ENCODE measurements at places on chromosomes 7 and 10.
A peak's percentile ranks its signal among the peaks of the same experiment; 100 is the strongest.

DNA sequence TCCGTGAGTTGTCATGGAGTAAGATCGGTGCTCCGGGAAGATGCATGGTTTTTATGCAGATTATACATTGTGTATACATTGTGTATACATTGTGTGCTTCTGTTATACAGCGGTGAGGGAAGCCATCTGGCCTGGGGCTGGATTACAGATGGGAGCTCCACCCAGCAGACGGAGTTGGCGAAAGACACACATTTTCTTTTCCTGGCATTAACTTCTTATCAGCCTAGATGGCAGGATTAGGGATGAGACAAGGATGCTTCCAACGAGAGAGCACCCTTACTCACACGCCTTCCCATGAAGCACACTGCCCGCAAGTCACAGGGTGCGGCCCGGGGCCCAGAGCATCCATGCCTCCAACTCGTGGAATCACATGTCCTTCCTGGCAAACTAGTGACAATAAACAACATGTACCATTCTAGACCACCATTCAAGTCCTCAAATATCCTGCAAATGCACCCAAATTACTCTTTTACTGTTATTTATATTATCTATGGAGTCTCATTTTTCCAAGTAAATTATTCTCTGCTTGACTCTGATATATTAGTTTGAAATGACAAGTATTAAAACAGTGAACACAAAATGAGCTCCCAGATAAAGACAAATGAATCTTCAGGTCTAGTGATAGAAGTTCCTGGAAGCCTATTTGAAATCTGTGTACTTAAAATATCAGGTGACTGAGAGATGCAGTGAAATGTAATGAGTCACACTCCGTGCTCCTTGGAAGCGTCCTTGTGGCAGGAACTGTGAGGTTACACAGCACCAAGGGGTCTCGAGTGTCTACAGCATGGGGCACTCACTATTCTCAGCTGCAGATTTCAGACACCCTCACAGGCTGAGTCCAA is 29.8 kb upstream of the PPP2R2D start:
- no peak for DNase-seq

DNA sequence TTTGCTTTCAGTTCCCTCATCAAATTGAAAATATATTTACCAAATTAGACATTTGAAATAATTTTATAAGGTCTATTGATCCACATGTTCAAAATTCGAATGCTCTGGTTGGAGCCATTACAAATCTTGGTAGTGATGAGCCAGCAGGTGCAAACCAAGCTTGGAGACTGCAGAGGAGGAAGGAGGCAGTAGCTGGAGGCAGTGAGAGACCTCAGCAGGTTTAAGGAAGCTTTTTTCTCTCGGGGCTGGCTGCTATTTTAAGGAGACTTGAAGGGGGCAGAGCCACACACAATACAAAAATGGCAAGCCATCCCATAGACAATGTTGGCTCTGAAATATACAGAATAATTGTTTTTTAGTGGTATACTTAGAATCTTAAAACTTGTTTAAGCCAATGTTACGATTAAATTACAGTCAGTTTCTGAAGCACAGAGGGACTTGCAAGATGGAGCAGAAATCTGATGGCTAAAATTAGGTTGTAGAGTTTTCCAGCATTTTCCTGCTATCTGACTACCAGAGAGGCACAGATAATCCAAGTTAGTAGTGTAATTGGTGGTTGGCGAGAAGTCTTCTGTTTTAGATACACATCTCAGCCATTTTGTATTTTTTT is 185.8 kb downstream of the SNX10 start:
- no peak for DNase-seq

- no peak for DNase-seq
Measured at GRCh38 chr10:1476455-1476803, 260.9 kb downstream of the ADARB2 start.

DNA sequence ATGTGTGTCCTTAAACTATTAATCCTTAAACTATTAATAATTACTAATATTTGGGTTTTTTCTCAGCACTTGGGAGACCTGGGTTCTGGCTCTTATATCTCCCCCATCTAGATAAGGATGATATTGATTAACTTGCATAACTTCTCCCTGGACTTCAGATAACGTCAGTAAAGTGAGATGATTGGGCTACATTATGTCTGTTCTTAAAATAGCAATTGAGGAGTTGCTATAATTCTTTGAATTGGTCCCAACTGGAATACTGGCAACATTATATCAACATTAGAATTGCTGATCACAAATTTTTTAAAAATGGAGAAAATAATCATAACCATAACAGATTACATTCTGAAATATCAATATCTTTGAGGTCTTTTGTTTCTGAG is 1.9 kb downstream of the APBB1IP start:
- no peak for DNase-seq

DNA sequence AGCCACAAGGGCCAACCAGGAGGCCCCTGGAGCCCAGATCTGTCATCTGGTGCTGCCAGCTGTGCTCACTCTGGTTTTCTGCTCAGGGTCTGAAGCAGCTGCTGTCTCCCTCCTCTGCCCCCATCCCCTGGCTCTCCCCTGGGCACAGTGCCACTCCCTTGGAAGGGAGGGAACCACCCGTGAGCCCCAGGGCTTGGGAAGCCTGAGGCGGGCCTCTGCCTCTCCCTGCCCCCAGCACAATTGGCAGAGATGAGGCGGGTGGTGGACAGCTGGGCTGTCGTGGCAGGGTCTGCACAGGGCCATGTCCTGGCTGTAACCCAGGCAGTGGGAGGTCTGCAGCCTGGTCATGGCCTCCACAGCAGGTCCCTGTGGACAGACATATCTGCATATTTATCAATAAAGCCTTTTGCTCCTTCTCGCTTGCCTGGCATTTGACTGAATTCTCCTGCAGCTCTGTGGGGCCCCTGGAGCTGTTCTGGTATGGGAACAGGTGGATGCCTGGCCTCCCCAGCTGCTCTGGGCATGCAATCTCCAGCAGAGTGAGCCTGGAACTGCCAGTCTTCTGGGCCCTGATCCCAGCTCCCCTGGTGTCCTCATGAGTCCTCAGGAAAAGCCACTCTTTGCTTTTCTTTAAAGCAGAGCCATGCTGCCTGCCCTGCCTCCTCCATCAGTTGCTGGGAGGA is 1.6 kb upstream of the ANKRD2 start:
- no peak for DNase-seq

DNA sequence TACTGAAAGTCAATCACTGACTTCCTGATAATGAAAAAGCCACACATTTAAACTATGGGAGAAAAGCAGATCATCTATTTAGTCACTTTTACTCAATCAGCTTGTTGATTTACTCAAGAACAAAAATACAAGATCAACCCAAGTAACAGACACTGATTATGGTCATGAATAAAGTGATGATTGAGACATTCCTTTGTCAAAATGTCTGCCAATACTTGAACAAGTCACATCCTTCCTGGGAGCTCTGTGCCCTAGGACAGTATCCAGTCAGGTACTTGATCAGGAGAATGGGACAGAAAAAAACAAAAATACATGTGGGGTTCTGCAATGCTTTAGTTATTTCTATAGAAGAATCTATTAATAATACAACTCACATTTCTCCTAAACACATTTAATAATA is 150.0 kb upstream of the NEBL start:
- no peak for DNase-seq

DNA sequence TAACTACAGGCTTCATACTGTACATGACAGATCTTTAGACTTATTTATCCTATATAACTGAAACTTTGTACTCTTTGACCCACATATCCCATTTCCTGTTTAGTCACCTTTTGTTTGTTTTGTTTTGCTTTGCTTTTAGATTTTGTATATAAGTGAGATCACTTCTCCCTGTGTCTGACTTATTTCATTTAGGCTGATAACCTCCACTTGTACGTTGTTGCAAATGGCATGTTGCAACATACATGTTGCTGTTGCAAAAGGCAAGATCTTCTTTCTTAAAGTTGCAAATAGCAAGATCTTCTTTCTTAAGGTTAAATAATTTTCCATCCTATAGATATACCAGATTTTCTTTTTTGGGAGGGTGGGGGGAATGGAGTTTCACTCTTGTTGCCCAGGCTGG is 341.5 kb downstream of the OTUD1 start:
- no peak for DNase-seq

- DNase-seq = no peak
Measured at GRCh38 chr7:105127179-105127578, 113.2 kb downstream of the KMT2E start.

DNA sequence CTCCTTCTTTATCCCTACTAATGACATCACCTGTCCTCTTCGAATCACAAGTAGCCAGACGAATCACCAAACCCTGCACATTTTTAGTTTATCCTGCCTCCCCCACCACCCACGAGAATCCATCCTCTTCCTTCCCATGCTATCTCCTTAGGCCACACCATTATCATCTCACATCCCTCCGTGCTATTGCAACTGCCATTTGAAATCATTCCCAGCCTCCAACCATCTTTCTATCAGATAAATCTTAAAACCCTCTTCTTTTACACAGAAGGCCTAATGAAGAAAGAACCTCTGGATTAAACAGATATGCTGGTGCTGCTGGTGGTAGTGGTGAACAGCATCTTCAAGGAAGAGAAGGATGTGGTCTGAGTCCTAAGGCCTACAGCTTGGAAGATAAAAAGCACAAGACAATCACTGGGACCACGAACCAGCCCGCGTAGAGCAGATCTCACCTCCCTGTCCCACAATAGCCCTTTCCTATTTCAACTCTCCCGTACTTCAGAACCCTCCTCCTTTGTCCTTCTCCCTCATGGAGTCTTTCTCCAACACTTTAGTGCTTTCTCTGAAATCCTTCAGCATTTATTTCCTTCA is 403.1 kb downstream of the SFMBT2 start:
- DNase-seq = no peak

DNA sequence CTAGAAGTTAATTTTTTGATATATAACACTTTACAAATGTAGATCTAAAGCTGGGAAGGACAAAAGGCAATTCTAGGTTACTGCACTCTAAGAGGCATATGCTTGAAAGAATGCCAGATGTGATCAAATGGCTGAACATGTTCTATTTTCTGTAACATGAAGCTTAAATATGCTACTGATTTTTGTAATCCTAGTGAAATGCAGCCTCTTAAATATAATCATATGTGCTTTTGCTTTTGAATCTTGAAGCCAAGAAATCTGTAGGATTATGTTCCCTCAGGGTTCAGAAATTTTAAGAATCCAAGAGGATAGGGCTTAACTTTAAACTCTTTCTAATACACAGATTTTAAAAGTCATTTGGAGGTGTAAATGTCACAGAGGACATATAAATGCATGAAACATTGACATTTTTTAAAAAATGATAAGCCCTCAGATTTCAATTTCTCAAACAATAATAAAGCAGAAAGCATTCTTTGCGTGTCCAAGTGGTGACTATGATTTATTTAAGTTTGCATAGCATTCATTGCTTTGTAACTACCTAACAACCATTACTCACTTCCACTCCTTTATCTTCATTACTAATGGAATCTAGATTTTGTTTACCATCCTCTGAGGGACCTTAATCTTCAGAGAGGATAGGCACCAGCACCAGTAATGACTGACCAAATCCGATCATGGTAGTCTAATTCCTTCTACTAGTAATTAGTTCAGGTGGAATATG is 170.4 kb downstream of the MAGI2 start:
- DNase-seq = peak; percentile 82

DNA sequence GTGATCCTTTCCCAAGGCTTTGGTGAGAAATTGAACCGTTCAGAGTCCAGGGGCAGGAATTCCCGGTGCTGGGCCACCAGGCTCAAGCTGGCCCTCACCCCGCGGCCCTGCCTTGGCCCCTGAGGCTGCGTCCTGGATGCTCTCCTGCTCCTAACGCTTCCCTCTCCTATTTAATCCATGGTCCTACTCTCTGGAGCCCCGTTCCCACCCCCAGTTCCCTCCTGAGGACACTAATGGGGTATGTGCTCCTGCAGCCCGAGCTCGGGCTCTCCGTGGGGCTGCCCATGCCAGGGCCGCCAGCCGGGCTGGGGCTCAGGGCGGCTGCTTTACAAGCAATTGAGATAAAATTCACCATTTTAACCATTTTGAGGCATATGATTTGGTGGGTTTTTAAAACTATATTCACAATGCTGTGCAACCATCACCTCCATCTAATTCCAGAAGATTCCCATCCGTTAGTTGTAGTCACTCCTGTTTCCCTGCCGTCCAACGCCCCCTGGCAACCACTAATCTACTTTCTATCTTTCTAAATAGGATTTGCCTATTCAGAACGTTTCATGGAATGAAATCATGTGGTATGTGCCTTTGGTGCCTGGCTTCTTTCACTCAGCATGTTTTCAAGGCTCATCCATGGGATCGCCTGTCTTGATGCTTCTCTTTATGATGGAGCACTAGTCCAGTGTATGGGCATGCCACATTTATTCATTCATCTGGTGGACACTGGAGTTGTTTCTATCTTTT is 33.0 kb downstream of the ADAMTS14 start:
- DNase-seq = no peak

All from foreskin fibroblast (primary cell).